ENCODE measurements at places on chromosomes 1 and 21.

- DNase-seq: no peak
These were observed 175.0 kb upstream of the HMCN1 start for GRCh38 chr1:185559151-185559550.

DNA sequence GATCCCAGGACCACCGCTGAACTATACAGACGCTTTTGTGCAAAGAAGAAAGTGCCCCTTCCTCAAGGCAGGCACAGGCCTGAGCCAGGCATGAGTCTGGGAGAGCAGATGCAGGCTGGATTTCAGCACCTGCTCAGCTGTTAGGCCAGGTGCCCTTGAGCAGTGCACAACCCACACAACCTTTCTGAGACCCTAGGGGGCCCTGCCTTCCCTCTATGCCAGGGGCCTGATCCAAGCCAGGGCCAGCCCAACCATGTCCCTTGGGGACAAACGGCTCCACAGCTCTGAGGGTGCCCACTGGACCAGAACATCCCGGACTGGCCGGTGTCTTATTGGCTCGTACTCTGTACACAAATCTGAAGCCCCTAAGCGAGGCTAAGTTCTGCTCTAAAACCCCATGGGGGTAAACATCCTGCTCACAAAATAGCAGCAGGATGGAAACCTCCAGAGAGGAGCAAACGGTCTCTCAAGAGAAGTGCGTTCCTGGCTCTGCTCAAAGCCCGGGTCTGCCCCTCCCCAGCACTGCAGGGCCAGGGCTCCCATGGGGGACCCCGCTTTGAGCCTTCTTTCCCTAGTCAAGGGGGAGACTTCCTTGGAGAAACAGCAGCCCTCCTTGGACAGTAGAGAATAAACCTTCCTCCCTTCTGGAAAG lies 275.1 kb downstream of the NPHP4 start:
- no peak for DNase-seq

DNA sequence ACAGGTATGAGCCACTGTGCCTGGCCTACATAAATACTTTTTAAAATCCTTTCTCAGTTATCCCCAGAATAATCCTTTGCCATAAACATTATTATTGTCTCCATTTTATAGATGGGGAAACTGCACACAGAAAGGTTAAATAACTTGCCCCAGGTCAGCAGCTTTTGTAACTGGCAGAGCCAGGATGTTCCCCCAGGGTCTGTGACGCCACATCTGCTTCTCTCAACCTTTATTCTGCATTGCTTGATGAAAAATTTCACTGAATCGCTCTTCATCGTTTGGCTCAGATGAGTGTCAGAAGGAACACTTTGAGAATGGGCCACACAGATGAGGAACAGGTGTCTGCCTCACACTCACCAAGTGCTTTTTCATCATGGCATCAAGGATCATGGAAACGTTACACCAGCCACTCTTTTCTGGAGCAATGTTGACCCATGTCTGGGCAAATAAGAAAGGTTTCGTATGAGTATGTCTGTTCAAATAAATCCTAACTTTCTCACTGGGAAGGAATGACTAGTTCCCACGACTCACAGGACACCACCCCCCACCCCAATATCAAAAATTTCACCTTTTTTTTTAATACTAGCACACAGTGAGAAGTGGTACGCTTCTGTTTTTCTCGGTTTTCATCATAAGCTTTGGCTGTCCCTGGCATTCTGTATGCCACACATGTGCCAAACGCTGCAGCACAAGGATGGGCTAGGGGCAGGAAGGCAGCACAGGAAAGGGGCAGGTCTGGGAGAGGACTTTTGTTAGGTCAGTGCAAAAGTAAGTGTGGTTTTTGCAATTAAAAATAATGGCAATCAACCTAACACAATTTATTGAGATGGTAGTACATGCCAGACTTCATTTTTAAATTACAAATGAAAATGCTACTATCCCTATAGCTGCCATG lies 9.0 kb upstream of the PTGFRN start:
- no peak for DNase-seq

DNA sequence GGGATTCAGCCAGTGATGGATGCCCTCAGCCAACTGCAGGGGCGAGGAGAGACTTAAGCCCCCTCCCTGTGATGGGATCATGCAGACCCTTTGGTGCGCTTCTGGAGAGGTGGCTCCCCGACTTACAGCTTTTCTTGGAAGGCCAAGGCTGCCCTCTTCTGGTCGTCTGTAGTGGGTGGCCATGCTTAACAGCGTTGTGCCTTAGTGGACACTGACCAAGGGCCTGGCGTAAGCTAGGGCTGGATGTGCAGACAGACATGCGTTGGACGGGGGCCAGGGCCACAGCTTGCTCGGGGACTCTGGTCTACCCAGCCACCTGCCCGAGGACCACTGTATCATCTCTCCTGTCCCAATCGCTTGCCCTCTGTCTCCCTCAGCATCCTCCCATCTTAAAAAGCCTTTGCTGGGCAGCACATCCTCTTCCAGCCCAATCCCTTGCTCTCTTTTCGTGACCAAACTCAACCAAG lies 5.5 kb downstream of the AZIN2 start:
- peak; percentile 50 for DNase-seq

DNA sequence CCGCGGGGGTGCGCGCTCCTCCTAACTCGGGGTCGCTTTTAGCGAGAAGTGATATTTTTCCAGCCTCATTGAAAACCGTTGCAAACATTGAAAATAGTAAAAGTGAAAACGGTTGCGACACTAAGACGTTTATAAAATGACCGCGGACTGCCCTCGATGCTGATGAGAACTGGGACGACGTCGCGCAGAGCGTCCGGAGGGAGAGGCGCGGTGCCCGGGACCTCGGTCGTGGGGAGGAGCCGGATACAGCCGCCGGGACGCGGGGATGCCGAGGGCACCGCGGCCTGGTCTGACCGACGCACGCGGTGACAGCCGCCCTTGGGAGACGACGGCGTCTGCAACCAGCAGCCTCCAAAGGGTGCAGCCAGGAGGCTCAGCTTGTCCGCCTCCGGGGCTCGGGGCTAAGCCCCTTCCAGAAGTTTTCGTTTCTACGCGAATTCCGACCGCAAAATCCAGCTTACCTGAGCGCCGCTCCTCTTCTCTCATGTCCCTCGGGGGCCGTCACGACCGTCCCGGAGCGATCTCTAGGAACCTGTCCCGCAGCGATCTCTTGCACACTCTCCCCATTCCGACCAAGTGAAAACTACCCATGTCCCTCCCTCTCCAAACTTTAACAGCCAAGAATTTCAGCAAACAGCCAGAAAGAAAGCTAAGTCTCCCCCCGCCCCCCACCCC lies 144.4 kb upstream of the ETS2 start:
- no peak for DNase-seq

DNA sequence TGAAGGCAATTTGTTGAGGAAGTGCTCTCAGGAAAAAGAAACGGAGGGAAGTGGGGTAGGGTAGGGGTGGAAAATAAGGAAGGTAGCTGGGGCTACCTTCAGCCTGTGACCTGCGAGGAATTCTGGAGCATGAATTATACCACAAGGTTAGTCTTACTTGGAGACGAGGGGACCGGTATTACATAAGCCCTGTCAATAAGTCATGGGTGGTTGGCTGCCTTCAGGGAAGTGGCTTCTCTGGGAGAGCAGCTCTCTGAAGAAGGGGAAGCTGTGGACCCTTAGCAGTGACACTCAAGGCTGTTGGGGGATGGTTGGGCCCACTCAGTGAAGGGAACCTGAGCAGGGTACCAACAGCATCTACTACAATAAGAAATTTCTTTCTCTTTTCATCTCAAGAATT lies 111.3 kb downstream of the TNFSF18 start:
- DNase-seq: no peak

GRCh38 chr1:186925881-186926669 lies 97.3 kb downstream of the PLA2G4A start:
- DNase-seq: no peak

DNA sequence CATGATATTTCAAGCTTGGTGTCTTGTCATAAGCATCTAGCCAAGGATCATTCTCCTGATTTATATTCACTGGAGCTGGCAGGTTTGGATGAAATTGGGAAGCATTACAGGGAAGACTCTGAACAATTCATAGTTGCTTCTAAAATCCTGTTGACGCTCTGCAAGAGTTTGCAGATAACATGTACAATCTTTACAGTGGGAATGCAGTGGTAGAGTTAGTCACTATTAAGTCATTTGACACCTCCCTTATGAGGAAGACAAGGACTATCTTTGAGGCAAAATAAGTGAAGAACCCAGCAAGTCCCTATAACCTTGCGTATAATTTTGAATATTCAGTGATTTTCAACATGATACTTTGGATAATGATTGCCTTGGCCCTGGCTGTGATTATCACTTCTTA lies 45.3 kb upstream of the CRB1 start:
- no peak for DNase-seq

DNA sequence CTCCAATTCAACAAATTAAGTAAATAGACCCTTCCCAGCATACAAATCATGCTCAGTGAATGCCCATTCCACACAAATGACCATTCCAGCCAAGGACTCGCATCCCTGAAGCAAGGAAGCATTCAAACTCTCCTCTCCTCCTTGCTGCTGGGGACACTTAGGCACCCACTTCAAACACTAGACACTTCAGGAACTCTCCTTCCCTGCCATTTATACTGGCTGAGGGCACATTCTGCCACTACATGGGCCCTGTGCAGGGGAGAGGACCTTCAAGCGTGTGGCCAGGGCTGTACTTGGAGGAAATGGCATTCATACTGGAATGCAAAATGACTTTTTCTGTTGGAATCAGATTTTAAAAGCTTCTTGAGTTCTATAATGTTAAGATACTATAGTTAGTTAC lies 22.3 kb downstream of the GJA5 start:
- no peak for DNase-seq

DNA sequence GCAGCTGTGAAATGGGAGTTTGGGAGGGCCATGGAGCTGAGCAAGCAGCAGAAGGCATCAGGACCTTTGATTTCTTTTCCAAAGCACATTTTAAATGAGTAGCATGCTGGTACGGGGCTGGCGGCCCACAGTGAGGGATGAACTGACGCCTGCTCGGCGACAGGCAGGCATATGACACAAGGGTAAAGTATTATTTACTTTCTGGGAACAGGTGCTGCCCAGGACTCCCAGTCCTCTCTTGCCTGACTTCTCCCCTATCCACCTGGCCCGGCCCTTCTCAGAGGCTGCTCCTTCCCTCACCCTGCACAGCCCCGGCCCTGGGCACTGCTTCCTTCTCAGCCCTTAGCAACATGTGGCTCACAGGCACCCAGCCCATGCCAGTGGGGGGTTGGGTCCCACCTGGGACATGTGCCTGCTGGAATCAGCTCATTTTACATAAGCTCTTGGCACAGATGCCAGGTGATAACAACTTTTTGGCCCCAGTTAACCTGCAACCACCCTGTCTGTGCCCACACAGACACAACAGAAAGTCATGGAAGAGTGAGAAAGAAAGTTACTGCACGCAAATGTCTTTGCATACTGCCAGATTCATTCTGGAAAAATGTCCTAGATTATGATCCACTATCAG lies 112.3 kb upstream of the GADD45A start:
- no peak for DNase-seq

GRCh38 chr1:31689379-31689778 lies 14.4 kb downstream of the COL16A1 start:
- no peak for DNase-seq

GRCh38 chr1:43174873-43175272 lies 2.7 kb downstream of the CFAP57 start:
- no peak for DNase-seq

DNA sequence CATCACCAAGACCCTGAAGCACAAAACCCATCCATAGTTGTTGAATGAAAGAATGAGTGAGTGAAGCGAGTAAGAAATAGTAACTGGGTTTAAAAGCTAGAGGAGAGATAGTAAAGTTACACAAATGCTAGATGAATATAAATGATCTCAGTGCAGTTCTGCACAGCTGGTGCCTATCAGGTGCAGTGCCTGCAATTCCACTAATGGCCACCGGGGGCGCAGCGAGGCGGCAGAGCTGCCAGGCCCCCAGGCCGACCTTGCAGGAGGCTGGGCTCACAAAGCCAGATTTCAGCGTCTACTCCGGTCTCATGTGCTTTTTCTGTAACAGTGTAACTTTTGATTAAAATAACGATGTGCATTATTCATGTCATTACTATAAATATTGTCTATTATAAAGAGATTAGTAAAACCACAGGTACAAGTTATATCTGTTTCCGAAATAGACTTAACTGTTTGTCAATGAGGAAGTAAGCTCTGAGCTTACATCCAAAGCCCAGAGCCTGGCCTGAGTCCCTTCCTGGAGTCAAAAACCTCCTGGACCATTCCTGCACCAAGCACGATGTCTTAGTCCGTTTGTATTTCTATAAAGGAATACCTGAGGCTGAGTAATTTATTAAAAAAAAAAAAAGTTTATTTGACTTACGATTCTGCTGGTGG lies 477.6 kb downstream of the NPHP4 start:
- DNase-seq: peak; percentile 63

GRCh38 chr1:167685844-167686243 lies 35.9 kb upstream of the MPZL1 start:
- no peak for DNase-seq

GRCh38 chr1:240652961-240653409 lies 41.0 kb upstream of the GREM2 start:
- no peak for DNase-seq

GRCh38 chr1:109891930-109892329 lies 18.7 kb upstream of the CSF1 start:
- no peak for DNase-seq

Measured in CD4-positive, alpha-beta T cell treated with Interleukin-10 for 1 hour (primary cell).